ENCODE measurements at places on chromosomes 2 and 18.
A peak's percentile ranks its signal among the peaks of the same experiment; 100 is the strongest.

DNA sequence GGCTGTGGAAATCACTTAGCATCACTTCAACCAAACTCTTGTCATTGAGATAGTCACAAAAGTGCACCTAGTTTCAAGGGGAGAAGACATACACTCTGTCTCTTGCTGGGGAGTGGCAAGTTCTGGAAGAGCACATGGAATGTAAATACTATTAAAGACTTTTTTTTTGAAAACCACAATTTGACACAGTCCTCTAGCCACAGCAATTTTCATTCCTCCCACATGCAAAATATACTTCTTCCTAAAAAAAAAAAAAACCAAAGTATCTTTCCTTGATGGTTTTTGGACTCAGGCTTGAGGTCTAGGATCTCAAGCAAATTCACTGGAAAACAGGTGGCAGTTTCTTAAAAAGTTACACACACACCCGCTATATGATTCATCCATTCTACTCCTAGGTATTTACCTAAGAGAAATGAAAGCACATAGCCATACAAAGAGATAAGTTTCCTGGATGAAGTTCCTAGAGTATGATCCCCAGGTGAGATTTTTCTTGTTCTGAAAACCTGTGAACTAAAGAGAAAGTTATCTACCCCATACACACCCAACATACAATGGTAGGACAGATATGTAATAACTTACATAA is 295.8 kb downstream of the SP3 start:
- DNase-seq, result no peak

- peak; percentile 75 for DNase-seq
Measured at GRCh38 chr18:62526098-62527025, 3.5 kb downstream of the ZCCHC2 start.

DNA sequence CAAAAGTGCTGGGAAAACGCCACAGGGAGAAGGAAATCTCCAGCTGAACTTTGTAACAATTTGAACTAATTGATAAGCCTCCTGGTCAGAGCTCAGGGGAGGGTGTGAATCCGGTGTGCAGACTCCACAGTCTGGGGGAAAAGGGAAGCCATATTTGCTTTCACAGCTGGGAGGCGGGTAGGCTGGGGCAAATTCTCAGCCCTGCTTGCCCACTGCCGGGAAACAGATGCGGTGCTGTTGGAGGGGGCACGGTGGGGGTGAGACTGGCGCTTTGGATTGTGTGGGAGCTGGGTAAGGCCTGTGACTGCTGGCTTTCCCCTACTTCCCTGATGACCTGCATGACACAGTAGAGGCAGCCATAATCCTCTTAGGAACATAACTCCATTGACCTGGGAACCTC is 134.8 kb downstream of the ADCYAP1 start:
- DNase-seq, result no peak

DNA sequence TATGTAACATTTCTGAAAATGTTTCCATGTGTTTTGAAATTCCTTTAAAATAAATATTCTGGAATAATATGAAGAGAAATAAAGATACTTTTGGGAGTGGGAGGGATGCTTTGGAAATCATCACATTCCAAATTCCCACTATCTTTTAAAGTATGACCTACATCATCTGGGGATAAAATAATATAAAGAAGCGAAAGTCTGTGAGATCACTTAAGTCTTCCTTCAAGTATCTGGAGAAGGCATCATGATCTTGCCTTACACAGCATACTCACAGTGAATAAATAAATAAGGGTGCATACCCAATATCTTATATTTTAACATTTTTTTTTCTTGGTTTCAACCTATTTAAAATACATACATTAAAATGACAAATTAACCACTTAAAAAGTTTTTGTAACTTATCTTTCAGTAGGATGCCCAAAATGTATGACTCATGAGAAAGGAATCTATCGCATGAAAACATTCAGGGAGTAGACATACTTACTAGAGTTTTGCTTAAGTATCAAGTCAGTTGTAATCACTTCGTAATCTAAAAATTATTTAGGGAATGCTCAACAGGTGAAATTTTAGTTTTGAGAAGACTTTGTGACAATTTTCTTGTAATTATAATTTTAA is 248.3 kb upstream of the COL3A1 start:
- DNase-seq, result no peak

- DNase-seq, result no peak
Measured at GRCh38 chr2:71933467-71934319, 214.0 kb downstream of the CYP26B1 start.

DNA sequence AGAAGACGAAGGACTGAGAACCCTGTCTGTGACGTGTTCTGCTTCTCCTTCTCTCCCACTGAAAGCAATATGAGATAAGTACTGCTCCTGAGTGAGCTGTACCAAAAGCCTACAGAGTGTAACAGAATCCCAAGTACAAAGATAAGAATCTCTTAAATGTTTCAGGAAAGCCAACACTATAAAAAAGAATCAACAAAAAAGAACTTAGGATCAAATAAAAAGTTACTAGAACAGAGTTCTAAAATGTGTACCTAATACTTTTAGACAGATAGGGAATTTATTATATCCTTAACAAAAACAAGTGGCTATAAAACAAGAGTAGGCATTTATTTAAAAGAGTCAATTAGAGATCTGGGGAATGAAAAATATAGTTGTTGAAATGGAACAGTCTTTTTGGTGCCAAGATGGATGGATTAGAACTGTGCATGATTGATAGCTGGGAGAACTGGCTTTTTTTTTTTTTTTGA is 49.0 kb downstream of the NCOA1 start:
- DNase-seq, result no peak

GRCh38 chr18:58097121-58097906 is 53.3 kb downstream of the NEDD4L start:
- DNase-seq, result no peak

- no peak for DNase-seq
Measured at GRCh38 chr2:157785200-157785599, 90.9 kb downstream of the ACVR1 start.

DNA sequence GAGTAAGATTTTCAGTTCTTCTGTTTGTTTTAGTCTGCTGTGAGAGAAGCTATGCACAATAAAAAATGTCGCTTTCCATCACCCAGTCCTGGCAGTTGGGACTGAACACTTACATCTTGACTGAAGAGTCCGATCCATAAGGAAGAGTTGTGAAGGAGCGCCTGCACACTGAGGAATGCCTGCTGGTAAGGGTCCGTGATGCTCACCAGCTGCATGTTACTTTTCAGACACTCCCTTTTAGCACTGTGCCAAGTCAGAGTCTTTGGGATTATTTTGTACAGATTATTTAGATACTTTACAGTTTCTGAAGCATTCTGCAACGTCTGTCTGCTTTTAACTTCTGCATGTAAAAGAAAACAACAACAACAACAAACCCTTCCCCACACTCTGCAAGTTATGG is 42.6 kb upstream of the CD302 start:
- DNase-seq, result no peak

- no peak for DNase-seq
Measured at GRCh38 chr2:212489719-212490346, 48.8 kb downstream of the ERBB4 start.

- no peak for DNase-seq
Measured at GRCh38 chr2:188395903-188396689, 104.4 kb downstream of the GULP1 start.

DNA sequence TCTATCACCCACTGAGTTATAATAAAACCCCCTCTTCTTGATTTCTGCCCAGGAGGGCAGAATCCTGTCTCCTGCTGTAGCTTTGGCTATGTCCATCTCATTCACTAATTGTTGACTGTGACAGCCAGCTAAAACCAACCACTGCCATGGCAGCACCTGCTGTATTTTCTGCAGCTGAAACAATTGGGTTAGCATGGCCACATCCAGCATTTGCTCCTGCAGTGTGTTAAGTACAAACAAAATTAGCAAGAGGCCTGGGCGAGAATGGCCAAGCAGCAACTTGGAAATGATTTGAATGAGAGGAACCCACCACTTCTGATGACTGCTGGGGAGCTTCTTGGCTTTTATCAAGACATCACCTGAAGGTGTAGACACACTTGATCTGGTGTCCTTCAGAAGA is 89.4 kb upstream of the LRRTM1 start:
- no peak for DNase-seq

- DNase-seq, result no peak
Measured at GRCh38 chr2:134099273-134099672, 154.6 kb upstream of the MGAT5 start.

- no peak for DNase-seq
Measured at GRCh38 chr2:73033766-73034381, 37.6 kb downstream of the SFXN5 start.

GRCh38 chr18:70377317-70377799 is 88.5 kb downstream of the SOCS6 start:
- no peak for DNase-seq

GRCh38 chr2:153519257-153519875 is 40.8 kb upstream of the RPRM start:
- DNase-seq, result peak; percentile 60

- DNase-seq, result no peak
Measured at GRCh38 chr2:177548636-177549035, 156.1 kb downstream of the AGPS start.

GRCh38 chr2:237568121-237568660 is 1.8 kb downstream of the PRLH start:
- DNase-seq, result no peak

GRCh38 chr2:25014631-25015030 is 27.2 kb upstream of the EFR3B start:
- no peak for DNase-seq

GRCh38 chr2:37568565-37568964 is 102.9 kb downstream of the CDC42EP3 start:
- no peak for DNase-seq

GRCh38 chr2:128984081-128984480 is 665.4 kb upstream of the HS6ST1 start:
- no peak for DNase-seq

GRCh38 chr2:220930271-220931076 is 641.6 kb downstream of the EPHA4 start:
- no peak for DNase-seq

DNA sequence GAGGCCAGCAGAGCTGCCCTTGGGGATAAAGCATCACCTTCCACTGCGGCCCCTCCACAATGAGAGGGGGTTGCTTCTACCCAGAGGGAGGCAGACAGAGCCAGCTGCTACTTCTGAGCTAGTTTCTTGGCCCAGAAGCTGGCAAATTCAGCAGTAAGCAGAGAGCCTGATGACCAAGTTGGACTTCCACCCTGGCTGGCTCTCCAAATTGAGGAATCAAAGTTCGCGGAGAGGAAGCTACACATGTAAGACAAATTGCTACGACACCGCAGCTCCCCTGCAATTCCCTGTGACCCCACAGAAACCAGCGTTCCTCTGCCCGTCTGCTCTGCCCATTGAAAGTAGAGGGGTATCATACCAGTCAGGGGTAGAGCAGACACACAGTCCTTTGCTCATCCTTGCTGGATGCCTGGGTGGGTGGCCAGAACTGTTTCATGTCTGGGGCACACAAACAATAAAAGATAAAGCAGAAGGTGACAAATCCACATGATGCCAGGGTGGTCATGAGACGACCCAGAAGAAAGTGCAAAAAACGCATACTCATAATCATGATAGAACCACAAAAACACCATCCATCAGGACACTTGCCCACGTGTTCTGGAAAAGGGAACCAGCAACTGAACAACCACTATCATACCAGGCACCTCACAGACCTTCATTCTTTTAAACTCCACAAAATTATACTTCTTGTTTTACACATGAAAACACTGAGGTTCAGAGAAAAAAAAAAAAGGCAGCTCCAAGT is 5.4 kb downstream of the TFCP2L1 start:
- no peak for DNase-seq

- no peak for DNase-seq
Measured at GRCh38 chr18:58098706-58099105, 54.7 kb downstream of the NEDD4L start.

GRCh38 chr2:209917154-209917771 is 85.2 kb upstream of the RPE start:
- no peak for DNase-seq

GRCh38 chr2:71277536-71278103 is 50.7 kb upstream of the PAIP2B start:
- DNase-seq, result peak; percentile 41

DNA sequence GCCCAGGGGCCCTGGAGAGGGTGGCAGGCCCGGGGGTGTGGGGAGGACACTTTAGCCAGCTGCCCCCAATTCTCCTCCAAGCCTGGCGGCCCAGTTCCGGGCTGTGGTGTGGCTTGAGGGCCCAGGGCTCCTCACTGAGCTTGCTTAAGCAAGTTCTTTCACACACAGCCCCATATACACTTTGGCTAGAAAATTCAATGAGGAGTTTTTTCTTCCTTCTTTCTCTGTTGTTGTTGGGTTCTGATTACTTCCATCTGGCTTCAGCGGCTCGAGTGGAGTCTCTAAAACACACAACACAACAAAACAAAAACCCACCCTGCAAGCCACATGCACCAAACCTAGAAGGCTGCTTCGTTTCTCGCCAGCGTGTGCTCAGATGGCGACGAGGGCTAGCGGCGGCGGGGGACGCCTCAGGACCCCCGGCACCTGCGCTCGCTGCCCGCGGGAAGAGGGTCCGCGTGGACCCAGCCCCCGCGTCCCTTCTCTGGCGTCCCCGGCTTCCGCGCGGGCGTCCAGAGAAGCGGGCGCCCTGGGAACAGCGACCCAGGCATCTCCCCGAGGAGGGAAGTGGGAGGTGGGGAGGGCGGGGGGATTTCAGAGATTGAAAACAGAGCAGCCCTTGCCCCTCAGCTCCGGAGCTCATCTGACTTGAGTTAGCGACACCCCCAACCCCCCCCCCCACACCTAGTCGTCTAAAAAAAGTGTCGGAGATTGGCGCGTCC is 577 bp upstream of the GLI2 start:
- no peak for DNase-seq

DNA sequence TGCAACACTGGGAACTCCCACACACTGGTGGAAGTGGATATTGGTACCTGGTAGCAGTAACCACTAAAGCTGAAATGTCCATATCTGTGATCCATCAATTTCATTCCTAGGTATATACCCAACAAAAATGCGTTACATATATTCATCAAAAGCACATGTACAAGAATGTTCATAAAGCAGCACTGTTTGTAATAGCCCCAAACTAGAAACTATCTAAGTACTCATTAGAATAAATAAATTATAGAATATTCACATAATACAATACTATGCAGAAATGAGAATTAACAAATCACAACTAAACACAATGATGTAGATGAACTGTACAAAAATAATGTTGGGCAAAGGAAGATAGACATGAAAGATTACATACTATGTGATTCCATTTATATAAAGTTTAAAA is 11.1 kb upstream of the TLK1 start:
- DNase-seq, result no peak

GRCh38 chr2:44940732-44941464 is 604 bp upstream of the SIX3 start:
- DNase-seq, result no peak

Data from activated naive CD8-positive, alpha-beta T cell treated with anti-CD3 and anti-CD28 coated beads, Interleukin-2, amount 50 U/mL, for 24 hours (primary cell).